Epithelial cell of proximal tubule (primary cell): ENCODE measurements at places on chromosomes 13 and 19.

DNA sequence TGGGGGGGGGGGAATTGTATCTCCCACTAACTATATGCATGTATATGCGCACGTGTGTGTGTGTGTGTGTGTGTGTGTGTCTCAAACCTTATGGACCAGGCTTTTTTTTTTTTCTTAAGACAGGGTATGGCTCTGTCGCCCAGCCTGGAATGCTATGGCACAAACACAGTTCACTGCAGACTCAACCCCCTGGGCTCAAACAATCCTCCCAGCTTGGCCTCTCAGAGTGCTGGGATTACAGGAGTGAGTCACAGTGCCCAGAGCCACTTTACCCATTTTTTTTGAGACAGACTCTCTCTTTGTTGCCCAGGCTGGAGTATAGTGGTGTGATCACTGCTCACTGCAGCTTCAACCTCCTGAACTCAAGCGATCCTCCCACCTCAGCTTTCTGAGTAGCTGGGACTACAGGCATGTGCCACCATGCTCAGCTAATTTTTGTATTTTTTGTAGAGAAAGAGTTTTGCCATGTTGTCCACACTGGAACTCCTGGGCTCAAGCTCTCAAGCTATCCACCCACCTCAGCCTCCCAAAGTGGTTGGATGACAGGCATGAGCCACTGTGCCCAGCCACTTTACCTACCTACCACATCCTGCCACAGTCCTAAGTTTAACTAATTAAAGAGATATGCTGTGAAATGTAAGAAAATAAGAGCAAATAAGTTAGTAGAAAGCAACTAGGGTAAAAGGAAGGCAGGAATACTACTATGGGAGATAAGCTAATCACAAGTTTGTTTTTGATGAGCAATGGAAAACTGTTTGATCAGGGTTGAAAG, 2.4 kb downstream of the ZMYM5 start:
- no peak for DNase-seq

GRCh38 chr13:33524086-33524485, 238.5 kb upstream of the STARD13 start:
- DNase-seq: no peak

- no peak for DNase-seq
These were observed 546.6 kb downstream of the DACH1 start for GRCh38 chr13:71320452-71320851.

- no peak for DNase-seq
These were observed 4.6 kb upstream of the TSHZ3 start for GRCh38 chr19:31353833-31354232.
